D341Med (cell line): ENCODE measurements at places on chromosomes 13 and 19.
A peak's percentile ranks its signal among the peaks of the same experiment; 100 is the strongest.

- DNase-seq = no peak
Measured at GRCh38 chr19:49844138-49845095, 6.5 kb upstream of the PTOV1 start.

DNA sequence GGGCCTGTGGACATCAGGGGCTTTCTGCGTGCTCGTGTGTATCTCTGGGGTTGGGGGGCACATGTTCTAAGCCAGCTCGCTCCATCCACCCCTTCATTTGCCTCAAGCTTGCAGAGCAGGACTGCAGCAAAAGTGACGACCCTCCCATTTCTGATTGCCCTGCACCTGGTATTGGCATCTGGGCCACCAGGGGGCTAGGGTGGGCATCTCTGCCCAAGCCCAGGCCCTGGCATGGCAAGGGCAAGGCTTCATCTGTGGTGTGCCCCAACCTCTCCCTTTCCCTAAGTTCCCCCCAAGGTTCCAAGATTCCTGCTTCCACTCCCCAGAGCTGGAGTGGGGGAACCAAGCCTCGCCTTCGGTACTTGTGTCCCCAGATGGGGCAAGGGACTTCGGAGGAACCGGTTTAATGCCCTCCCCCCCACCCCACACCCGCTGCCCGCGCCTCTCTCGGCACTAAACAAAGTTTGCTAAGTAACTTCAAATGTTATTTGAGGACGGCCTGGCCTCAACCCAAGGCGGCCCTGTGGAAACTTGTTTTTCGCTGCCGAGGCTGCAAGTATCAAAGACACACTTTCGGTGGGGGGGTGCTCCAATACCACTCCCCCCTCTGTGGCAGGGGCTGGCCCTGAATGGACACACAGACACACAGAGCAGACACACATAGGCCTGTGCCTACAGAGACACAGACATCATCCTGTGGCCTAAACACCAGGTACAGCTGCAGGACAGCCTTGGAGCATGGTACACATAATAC, 12.2 kb downstream of the NFIX start:
- no peak for DNase-seq

DNA sequence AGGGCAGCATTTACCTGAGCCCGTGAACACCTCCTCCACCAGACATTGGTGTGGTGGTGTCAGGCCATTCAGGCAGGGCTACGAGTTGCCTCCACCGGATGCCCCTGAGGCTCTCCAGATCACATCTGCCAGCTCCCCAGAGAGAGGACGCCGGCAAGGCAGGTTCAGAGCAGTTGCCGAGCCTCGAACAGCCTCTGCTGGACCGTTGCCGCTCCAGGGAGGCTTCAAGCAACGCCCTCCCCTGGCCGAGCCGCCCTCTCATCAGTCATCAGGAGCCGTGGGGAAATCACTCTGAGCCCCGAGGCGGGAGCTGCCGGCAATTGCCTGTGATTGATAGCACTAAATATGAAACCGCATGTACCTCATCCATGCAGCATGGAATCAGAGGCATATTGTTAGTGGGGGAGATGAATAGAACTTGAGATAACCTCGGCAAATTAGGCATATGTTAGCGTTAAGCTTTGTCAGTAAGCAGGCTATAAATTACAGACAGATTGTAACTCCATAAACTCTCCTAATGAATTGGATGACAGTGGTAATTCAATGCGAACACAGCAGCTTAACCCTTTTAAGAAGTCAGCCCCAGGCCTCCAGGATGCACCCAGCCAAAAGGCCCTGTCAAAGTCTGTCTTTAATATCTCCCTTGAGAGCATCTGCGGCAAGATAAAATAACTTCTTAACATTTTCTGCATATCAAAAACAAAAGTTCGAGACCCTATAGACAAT, 29.8 kb upstream of the SPACA7 start:
- no peak for DNase-seq

- no peak for DNase-seq
Measured at GRCh38 chr13:112579310-112579843, 8.6 kb downstream of the TUBGCP3 start.

DNA sequence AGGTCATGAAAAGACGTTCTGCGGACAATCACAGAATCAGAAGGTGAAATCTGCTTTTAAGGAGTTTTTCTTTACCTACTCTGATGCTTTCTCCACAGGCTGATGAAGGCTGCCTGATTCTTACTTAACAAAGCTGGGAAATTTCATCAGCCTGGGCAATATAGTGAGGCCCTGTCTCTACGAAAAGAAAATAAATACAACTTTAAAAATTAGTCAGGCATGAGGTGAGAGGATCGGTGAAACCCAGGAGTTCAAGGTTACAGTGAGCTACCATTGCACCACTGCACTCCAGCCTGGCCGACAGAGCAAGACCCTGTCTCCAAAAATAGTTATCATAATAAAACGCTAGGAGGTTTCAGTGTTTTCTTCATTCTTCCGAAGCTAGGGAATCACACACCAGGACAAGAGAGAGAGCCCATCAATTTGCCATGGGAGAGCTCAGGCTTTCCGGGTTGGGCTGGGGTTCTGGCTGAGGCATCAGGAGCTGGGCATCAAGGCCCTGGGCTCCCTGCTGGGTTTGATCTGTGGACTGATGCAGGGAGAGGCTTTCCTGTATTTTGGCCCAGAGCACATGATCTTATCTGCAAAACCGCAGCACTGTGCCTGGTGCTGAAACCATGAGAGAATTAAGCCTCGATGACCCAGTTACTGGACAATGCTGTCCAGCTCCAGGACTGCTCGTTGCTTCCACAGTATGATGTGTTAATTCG, 25.1 kb upstream of the CEBPG start:
- DNase-seq = no peak

DNA sequence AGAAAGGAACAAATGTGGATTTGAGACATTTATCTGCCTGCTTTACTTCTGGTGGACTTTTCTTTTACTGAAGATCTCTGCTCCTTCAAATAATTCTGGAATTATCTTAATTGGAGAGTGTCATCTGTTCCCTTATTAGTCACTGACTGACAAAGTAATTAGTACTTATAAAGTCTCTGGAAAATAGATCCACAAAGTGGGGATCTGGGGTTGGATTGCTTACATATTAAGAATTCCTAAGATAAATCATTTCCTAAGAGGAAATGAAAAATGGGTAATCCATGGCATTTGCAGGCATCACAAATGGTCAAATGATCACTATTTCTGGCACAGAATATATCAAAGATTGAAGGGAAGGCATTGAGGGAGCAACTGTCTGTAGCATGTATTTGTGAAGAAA, 137.4 kb upstream of the SLITRK5 start:
- DNase-seq = no peak

GRCh38 chr19:16398530-16399249, 73.1 kb downstream of the EPS15L1 start:
- no peak for DNase-seq

- DNase-seq = no peak
Measured at GRCh38 chr13:26619358-26619757, 61.9 kb downstream of the WASF3 start.

- no peak for DNase-seq
Measured at GRCh38 chr13:49858178-49858856, 65.8 kb upstream of the KPNA3 start.

GRCh38 chr13:29855784-29856183, 5.4 kb upstream of the UBL3 start:
- DNase-seq = no peak

DNA sequence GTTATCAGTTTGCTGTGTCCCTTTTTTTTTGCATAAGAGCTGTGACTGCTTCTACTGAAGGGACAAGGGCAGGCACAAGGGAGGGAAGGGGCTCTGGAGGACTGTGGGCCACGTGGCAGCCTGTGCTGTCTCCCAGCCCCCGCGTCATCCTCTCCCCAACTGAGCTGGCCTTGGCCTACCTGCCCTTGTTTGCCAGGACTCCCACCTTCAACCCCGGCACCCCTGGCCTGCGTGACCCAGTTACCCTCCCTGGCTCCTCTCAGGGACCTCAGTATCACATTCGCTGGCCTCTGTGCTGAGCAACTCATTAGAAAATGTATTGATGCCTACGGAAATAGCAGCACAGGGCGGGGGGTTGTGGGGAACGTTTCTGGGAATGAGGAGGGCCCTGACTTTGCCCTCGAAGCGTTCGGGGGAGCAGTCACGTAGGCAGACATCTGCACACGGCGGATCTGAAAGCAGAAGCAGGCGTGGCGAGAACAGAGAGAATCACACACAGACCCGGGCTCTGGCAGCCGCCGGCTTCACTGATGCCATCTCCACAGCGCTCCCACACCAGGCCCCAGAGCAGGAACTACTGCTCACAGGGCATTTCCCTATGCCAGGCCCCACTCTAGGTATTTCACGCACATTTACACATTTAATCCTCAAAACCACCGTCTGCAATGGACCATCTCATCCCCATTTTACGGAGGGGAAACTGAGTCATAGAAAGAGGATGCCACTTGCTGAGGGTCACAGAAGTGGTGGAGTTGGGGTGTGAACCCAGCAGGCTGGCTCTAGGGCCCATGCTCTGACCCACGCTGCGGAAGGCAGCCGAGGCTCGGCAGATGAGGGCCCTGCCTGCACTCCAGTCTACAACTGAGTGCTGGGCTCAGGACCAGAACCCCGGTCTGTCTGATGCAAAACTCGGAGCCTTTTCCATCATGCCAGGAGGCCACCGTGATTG, 5.7 kb upstream of the ATF5 start:
- no peak for DNase-seq

DNA sequence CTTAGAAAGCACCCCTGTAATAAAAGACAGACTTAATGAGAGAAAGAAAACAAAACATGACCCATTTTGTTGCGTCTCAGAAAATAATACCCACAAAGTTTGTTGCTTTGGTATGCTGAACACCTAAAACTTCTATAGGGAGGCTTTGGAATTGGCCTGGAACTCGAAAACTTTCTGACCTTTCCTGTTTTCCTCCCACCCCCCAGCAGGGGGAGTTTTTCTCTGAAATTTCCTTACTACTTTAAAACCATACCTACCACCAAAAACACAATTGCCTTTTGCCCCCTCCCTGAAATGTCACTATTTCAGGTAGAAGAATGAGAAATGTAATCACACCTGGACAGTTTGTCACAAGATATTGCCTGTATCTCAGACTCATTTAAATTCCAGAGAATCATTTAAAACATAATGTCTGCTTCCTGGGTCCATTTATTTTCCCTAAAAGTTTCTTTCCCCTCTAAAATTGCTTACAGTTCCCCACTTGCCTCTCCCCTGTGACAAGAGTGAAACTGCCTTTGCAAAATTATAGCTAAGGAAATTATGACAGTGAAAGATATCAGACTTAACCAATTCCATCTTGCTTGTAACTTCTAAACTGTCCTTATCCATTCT, 2700.2 kb downstream of the PCDH9 start:
- peak; percentile 43 for DNase-seq

DNA sequence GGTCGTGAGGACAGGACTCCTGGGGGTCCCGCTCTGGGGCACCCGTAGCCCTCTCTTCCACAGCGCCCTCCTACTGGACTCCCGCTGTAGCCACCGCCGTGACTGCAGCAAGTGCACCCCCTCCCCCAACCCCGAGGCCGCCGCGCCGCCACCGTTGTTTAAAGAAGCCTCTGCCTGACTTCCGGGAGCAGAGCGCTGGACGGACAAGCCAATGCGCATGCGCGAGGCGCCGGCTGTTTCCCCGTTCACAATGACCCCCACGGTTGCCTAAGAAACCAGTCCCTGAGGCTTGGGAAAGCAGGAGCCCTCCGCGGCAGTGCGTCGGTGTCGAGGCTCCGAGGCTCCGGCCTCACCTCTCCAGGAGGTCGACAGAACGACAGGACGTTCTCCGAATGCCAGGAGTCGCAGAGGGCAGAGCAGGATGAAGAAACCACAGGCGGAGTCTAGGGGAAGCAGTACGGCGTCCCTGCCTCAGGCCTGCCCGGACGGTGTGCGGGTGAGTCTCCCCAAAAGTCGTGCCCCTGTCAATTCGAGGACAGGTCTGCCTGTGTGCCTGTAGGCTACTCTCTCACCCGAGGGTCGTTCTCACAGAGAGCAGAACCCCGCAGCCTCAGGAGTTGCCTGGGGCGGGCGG, 70.5 kb upstream of the ZNF420 start:
- DNase-seq = no peak

- no peak for DNase-seq
Measured at GRCh38 chr13:30364133-30364532, 56.8 kb upstream of the KATNAL1 start.

DNA sequence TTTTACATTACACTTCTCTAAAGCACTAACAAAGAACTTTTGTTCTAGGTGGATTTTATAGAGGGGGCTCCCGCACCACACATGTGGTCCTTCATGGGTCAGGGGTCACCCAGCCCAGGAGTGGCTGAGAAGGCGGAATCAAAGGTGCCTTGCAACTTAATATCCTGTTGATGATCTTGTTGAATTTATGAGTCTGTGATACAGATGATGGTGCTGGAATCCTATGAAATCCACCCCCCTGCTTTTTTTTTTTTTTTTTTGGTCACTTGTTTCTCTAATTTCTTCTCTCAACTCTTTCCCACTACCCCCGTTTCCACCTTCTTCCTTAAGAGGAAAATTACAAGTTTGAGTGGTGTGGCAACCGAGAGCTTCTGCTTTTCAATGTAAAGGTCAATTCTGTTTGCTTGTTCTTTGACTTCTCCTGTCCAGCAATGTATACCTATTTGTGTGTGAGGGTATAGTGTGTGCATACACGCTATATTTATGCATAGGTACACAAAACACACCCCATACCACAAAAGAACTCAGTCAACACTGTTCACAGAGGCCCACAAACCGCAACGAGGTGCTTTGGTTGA, 4.2 kb upstream of the ZIC2 start:
- no peak for DNase-seq

DNA sequence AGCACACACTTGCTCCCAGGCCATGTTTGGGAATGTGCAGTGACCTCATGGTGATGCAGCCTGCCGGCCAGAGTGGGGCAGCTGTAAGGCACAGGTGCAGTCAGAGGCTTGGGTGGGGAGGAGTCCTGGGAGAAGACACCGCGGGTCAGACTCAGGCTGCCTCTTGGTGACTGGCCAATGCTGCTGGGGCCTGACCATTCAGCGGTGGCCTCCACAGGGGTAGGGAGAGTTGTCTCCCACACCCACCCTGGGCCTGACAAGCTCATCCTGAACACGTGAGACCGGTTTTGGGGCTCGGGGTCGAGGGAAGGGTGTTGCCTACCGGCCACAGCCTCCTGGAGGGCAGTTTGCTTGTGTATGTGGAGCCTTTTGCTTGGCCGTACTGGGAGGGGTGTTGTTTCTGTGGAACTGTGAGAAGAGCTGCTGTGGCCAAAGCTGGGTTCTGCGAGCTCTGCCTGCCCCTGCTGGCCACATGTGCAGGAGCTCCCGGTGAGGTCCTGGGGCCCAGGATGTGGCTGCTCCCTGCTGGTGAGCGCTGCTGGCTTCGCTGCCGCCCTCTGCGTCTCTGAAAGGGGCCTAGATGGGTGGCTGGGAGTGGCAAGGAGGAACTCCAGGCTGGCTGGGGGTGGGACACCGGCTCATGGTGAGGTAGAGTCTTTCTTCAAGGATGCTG, 22.1 kb downstream of the UPF1 start:
- DNase-seq = no peak
